ENCODE measurements at places on chromosomes 3 and 15.

GRCh38 chr15:51121118-51121517 is 26.4 kb upstream of the TNFAIP8L3 start:
- DNase-seq: no peak

- DNase-seq: no peak
Observed at GRCh38 chr3:177563792-177564191, 366.5 kb upstream of the TBL1XR1 start.

- no peak for DNase-seq
Observed at GRCh38 chr15:84731774-84732173, 15.8 kb upstream of the SEC11A start.

- peak; percentile 68 for DNase-seq
Observed at GRCh38 chr3:132721479-132722164, 587 bp downstream of the NPHP3 start.

GRCh38 chr3:67361323-67361722 is 293.1 kb downstream of the SUCLG2 start:
- DNase-seq: no peak

GRCh38 chr3:126295407-126295939 is 61.7 kb downstream of the KLF15 start:
- no peak for DNase-seq

DNA sequence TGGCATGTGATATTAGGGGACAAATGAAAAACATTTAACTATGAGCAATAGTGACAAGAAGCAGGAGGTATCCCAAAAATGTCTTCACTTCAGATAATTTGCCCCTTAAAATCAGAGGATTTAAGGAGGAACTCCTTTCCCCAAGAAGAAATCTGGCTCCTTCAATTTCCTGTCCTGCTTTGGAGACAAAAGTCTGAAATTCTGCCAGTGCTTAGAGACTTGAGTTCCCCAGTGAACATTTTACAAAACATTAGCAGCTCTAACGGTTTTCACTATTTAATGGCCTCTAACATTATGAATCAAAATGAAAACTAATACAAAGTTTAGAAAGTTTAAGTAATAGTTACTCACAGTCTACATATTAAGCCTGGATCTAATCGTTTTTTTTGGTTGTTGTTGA is 40.3 kb upstream of the ZNF385D start:
- no peak for DNase-seq

DNA sequence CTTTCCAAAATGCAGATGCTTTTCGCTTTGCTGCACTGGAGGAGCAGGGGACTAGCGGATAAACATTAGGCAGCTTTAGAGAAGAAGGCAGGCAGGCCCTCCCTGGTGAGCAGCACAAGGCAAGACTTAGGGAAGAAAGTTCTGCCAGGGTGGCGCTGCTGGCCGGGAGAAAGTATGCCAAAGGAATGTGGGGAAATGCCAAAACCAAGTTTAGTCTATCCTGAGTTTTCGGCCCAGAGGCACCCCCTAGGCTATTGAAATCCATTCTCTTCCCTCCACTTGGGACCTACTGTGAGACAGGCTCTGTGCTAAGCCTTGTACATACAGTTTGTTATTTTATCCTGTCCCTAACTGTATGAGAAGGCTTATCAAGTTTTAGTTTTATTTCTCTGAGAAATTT is 9.2 kb downstream of the SHC4 start:
- no peak for DNase-seq

- DNase-seq: no peak
Observed at GRCh38 chr3:126128504-126129397, 44.8 kb upstream of the SLC41A3 start.

All from substantia nigra (tissue), 51 donors.